ENCODE measurements at places on chromosomes 13 and 19.

DNA sequence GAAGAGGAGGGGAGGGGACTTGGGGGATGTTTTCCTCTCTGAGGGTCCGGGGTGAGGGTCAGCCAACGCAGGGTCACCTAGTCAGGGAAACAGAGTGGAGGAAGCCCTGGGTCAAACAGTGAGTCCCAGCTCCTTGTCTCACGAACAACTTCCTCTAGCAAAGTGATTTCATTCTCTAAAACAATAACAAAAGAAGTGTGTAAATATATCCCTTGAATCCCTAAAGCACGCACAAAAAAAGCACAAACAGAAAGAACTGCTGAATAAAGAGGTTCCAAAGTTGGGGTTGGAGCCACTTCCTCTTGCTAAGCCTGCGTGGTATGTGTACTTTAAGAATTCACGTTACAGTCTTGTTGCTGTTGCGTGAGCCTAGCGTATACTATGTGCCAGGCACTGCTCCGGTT is 1.5 kb upstream of the C5AR2 start:
- no peak for DNase-seq

GRCh38 chr13:44331446-44331845 is 42.2 kb upstream of the SERP2 start:
- DNase-seq: no peak

- no peak for DNase-seq
Observed at GRCh38 chr19:48230555-48231129, 25.1 kb downstream of the CARD8 start.

DNA sequence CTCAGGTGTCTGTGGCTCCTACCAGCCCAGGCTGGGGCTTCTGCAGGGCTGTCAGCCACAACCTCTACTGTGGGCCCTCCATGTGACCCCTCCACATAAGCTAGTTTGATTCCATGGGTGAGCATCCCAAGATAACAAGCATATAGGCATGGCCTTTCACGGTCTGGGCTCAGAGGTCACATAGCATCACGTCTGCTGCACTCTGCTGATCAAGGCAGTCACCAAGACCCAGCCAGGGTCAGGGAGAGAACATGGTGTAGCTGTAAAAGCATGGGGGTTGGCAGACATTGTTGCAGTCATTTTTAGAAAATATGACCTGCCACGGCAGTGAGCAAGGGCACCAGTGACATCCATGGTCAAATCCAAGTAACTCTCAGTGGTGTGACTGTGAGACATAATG is 698.8 kb downstream of the UQCRFS1 start:
- DNase-seq: no peak

DNA sequence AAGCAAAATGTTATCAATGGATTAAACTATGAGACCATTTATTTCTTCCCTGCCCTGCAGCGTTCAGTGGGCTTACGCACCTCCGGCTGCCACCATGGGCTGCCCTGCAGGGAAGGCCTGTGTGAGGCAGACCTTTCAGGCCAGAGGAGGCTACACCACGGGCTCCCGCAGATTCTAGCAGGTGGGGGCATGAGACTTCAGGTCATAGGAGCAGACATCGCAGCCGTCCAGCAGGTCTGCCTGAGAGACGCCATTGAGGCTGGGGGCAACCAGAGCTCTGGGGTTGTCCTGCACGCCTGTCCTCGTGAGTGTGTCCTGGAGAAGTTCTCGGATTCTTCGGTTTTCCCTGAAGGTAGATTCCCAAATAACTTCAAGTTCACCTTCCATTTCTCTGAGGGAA is 9.4 kb upstream of the SLC7A9 start:
- DNase-seq: no peak

DNA sequence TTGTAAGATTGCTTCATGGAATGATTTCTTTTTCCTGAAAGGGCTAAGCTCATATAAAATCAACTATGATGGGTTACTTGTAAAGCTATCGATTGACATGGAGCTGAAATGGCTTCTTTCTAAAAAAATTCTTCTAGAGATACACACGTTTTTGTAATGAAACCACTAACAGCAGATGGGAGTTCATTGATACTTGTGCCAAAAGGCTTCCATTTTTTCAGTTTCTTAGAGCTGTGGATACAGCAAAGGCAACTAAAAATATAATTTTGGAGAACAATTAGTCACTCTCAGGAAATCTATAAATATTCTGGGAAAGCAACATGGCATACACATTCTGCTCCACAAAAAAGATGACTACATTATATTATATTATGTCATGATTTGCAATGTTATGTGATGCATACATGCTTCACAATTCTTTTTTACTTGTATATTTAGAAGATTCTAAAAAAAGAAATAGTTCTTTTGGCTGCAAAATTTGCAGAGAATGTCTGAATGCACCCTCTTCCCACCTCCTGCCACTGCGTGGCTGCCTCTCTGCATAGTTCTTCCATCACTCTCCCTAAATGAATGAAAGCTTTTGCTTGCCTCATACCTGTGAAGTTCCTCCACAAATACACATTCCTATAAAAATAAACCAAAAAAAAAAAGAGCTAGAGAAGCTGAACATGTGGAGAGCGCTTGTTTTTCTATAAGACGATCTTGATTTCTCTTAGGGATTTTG is 802.5 kb downstream of the EFNB2 start:
- DNase-seq: no peak

GRCh38 chr19:51547397-51548212 is 16.1 kb upstream of the SIGLEC6 start:
- no peak for DNase-seq

DNA sequence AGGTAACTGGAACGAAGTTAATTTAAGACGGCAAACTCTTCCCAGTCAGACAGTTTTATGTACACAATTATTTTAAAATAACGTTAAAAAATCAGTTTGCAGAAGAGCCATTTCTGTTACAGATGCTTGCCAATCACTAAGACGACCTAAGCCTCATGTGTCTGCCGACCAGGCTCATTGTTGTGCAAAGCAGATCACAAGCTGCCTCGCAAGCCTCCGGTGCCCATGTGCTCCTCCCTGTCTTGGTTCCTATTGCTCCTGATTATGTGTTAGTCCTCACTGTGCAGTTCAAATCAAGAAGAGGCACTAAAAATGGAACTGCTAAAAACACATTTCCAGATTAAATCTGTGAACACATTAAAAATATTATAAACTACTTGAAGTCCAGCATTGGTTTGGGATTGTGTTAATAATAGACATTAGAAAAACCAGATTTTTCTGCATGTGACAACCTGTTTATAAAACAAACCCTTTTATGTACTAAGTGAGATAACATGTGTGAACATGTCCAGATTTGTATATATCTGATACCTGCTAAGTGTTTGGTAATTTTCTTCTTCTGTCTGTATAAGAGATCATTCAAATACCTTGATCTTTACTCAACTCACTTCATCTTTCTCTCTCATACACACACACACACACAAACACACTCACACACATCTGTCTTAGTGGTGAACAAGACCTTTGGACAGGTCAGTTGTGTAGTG is 81.9 kb upstream of the SLC15A1 start:
- no peak for DNase-seq

GRCh38 chr19:4301590-4302242 is 473 bp downstream of the TMIGD2 start:
- no peak for DNase-seq

DNA sequence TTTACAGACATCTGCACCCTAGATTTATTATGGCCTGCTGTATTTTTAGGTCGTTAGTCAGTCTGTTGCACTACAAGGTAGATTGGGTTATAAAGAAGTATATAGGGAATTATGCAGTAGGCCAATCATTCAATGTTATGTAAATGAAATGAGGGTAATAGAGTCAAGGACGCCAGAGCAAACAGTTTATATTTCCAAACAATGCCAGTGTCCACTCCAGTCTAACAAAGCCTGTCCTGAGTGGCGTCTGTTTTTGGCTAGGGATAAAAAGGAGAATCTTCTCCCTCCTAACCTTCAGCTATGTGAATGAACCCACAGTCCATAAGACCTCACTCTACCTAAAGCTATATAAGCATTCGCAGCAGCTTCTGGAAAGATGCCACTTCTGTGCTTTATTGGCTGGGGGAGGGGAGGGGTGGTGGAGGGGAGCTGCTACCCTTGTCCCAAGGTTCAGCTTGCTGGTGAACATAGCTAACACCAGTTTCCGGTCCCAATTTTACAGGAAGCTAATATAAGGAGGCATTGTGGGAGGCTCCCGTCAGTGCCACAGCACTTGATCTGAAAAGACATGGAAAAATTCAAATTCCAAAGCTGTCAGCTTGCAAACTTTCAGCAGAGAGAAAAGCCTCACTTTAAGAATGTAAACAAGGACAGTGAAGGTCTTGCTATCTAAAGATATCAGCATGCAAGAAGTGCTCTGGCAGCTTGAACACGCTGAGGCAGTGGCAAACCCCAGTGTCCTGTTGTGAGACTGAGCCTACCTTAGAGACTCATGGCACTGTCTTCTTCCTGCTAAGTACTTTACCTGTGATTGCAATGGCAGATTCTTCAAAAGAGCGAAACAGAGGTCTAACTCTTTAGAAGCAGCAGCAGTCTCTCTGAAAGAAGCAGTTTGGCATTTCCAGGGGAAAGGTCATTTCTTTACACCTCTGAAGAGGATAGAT is 369.9 kb downstream of the PCDH9 start:
- no peak for DNase-seq

DNA sequence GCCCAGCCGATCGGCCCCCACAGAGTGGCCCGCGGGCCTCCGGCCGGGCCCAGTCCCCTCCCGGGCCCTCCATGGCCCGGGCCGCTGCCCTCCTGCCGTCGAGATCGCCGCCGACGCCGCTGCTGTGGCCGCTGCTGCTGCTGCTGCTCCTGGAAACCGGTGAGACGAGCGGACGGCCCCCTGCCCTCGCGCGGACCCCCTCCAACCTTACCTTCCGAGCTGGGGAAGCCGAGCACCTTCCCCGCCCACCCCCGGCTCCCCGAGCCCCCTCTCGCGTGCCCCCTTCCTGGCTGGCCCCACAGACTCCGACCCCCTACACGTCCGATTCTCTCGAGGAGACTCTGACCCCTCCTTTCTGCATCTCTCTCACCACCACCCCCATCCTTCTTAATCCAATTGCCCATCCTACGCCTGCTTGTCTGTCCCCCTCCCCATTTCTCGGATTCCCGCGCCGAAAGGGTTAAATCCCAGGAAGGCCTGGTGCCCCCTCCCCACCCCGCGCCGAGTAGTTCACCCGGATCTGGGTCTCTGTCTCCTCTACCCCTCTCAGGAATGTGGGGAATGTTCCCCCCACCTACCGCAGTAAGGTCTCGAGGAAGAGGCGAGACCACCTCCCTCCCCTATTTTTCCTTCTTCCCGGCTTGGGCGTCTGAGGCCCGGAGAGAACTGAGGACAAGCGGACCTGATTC is 502 bp downstream of the NECTIN2 start:
- no peak for DNase-seq

DNA sequence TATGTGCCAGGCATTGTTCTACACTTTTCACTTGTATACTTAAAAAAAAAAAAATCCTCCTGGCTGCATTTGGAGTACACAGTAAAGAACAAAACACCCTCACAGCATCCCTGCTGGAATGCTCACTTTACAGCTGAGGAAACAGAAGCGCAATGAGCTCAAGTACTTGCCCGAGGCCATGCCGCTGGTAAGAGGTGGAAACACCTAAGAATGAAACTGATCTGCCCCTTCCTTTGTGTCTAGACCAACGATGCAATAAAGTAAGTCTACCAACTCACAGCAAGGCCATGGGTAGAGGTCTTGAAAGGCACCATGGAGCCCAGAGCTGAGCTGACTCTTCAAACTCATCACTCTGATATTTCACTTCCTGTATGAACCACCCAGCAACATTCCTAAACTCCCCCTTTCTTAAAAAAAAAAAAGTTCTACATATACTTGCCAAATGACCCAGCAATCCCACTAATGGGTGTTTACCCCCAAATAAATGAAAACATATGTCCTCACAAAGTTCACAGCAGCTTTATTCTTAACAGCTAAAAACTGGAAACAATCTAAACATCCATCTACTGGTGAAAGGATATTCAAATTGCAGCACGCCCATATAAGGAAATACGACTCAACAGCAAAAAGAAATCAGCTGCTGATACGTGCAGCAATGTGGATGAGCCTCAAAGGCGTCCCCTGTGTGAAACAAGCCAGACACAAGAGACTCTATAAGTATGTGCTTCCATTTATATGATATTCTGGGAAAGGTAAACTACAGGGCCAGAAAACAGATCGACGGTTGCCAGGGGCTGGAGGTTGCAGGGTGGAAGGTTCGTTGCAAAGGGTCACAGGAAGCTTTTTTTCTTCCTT is 236.6 kb upstream of the MAB21L1 start:
- no peak for DNase-seq

DNA sequence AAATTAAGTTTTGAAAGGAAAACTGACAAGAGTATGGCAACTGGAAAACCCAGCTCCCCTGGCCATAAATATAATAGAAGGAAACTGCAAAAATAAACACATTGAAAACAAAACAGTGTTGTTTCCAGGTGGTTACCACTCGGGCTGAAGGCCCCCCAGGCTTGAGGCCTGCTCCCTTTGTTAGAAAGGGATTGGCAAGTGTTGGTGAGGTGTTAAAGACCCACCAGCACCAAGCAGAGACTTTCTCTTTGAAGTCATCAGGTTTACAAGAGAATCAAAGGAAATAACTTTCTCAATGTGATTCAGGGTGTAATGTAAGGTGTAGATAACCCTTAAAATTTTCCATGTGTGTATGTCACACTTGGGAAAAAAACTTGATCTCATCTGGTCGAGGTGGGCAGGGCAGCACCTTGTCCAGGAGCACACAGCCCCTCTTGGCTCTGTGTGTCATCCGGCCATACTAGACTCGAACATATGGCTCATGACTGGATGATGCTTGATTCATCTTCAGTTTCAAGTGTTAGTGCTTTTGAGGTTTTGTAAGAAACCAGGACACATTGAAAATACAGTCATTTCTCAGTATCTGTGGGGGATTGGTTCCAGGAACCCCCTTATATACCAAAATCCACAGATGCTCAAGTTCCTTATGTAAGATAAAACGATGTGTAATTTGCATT is 7.8 kb downstream of the ACTN4 start:
- no peak for DNase-seq

DNA sequence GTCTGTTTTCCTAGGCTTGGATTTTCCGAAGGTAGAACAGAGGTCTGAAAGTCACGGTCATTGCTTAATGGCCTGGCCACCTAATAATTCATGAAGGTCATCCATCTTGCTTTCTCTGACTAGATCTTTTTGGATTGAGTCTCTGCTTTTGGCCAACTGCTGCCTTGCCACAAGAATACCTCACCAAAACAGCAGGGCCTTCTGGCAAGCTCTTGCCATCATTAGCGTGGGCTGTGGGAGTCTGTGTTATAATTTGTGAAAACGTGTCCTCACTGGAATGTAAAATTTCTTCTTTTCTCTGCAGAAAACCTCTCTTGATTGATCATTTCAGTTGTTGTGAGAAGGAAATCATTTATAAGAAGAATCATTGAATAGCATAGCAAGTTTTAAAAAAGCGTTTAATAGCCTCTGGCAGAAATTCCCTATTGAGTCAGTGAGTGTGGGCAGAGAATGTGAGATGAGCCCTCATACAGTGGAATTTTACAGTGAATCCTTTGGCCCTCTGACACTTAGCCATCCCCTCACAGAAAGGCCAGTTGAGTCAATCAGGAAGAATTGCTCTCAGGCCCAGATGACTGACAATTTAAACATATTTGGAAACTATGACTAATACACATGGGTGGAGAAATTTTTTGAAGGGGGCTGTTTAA is 43.2 kb upstream of the ERICH6B start:
- DNase-seq: no peak

- no peak for DNase-seq
Observed at GRCh38 chr13:30437177-30437576, 14.9 kb downstream of the UBE2L5 start.

- DNase-seq: no peak
Observed at GRCh38 chr13:30052120-30052519, 201.7 kb upstream of the UBL3 start.

Data from GM19239 (cell line).